ENCODE measurements at places on chromosomes 12 and 14. TPM values are rescaled to one million over a fixed set of nuclear protein-coding genes. Genes with fewer than 3 reads are reported as not detected.

Gene KRT85
- not detected for total RNA-seq

Gene OVCH1
- not detected for total RNA-seq

Gene VPS29
- 103 TPM for total RNA-seq

Gene LETMD1
- total RNA-seq: 63.1 TPM

Gene GMPR2
- 36.3 TPM for total RNA-seq

Gene GPR135
- 2.4 TPM for total RNA-seq

Gene SIX6
- not detected for total RNA-seq

Gene ACVR1B
- 2.4 TPM for total RNA-seq

Gene BCL11B
- 34.9 TPM for total RNA-seq

Gene TAS2R42
- total RNA-seq: not detected

Gene SRRM4
- total RNA-seq: not detected
